ENCODE measurements at places on chromosomes 2 and 18.

DNA sequence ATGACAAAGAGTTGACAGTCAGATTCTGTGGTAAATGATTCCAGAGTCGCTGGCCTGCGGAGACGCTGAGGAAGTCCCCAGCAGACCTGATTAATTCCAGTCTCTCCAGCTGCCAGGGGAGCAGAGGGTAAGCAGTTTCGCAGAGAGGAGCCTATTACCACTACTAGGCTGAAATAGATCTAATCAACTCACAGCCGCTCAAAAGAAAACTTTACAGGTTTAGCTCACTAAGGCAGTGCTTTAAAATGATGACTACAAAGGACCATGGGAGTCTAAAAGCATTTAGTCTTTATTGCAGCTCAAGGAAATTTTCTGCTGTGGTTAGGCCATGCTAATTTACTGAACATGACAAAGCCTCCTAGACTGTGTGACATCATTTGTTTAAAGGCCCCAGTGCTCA, 445.6 kb upstream of the POU3F3 start:
- no peak for DNase-seq

DNA sequence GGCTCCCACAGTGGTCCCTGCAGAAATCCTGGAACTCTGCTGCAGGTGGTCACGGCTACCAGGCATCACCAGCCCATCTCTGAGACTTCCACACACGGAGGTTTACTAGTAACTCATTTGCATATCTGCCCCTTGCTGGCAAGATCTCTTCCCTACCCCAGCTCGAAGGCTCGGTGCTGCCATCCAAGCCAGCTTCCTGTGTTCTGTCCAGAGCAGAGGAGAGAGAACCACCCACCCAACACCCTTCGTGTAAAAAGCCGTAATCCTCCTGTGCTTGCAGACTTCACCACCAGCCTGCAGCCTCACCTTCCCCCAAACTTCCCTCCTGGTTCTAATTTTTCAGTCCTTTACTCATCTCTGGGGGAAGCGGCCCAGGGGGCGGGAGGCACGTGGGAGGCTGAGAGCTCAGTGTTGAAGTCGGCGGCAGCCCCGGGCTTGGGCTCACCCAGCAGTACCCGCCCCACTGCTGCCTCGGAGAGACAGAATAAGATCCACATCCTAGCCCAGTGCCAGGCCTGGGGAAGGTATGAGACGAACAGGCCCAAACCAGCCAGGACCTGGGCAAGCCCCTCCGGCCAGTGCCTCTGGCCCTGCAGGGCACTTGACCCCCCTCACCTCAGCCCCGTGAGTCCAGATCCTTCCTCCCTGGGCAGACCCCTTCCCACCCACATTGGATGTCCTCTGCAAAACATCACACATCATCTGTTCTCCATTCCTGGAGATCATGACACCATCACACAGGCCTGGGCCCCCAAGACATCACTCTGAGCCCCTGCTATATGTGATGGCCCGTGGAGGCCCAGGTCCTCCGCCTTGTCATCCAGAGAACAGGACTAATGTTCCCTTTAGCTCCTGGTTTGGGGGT, 145.8 kb upstream of the ID2 start:
- DNase-seq, result no peak

GRCh38 chr2:110881908-110882307, 149.5 kb downstream of the ACOXL start:
- DNase-seq, result no peak

- DNase-seq, result peak; percentile 89
These were observed 303.5 kb downstream of the CDCA7 start for GRCh38 chr2:173657996-173658717.

GRCh38 chr2:213187833-213188532, 36.6 kb upstream of the IKZF2 start:
- peak; percentile 55 for DNase-seq
